NCI-H748 treated with DMSO at 0.1 percent for 48 hours (cell line): ENCODE measurements at places on chromosomes 6 and 20.

DNA sequence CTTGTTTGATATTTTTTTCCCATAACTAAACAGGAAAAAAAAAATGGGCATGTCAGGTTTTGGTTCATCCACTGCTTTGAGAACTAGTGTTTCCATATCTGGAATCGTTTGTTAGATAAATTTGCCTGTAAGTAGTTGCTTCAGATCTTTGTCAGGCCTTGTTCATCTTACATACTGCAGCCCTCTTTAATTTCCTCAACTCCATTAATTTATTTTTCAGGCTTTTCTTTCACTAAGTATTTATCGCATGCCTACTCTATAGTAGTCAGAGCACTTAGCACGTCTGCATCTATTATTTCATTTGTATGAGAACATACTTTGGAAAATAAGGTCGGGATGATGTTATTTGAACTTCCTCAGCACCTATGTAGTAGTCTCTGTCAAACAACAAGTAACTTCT is 80.9 kb downstream of the CAP2 start:
- DNase-seq = no peak

DNA sequence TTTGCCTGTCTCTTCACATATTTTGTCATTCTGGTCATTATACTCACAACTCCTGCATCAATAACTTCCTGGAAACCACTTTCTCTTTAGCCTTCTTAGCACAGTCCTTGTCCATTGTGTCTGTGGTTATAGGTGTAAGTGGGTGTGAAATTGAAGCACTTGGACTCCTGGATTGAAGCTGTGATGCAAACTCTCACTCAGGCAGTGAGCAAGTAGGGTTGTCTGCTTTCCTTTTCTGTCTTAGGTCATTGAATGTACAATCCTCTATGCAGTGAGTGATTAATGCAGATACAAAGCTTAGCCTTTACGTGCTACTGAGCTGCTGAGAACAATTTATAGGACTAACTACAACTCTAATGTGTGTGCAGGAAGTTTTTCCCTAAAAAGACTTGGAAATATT is 54.8 kb downstream of the ADGRB3 start:
- DNase-seq = no peak

- peak; percentile 37 for DNase-seq
Measured at GRCh38 chr6:23305325-23305943, 736.1 kb downstream of the HDGFL1 start.

DNA sequence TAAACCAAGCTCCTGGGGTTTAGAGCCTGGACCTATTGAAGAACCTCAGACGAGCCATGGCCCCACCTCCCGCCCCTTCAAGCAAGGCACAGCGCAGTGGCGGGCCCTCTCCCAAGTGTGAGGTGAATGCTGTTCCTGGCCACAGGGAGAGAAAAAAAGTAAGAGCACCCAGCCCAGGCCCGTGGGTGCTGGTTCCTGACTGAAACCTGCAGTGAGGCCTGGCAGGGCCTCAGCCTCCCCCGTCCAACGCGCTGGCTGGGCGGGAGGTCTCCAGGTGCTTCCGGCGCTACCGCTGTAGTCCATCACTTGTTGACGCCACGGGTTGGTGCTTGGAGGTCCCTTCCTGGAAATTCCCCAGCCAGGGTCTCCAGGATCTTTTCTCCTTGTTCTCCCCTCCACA is 5.5 kb upstream of the FAM83C start:
- DNase-seq = no peak

DNA sequence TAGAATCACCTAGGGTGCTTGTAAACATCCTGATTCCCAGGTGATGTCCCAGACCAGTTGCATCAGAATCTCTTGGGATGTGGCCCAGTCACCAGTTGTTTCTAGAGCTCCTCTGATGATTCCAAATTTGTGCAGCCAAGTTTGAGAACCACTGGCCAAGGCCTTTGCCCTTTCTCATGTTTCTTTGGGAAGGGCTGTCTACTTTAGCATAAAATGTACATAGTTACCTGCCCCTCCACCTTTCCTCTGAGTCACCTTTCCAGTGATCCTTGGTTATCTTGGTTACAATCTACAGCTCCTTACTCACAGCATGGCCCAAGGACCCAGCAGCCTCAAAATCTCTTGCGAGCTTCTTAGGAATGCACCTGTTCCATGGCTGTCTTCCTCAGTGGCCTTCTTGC is 266.4 kb upstream of the PRND start:
- no peak for DNase-seq

- no peak for DNase-seq
Measured at GRCh38 chr6:90343576-90343975, 46.9 kb upstream of the BACH2 start.

DNA sequence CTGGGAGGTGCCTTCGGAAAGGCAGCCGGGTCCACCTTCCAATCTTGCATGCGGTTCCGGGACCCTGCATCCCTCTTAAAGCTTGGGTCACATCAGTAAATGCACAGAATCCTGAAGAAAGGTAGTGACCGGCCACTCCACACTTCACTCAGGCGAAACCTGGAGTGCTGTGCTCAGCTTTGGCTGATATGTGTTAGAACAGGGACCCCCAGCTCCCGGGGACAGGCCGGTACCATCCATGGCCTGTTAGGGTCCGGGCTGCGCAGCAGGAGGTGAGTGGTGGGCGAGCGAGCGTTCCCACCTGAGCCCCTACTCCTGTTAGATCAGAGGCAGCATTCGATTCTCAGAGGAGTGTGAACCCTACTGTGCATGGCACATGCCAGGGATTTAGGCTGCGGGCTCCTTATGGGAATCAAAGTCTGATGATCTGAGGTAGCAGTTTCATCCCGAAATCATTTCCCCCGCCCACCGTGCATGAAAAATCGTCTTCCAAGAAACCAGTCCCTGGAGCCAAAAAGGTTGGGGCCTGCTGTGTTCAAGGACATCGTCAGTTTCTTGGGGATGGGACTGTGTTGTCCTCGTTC is 143.0 kb downstream of the ERMARD start:
- no peak for DNase-seq

GRCh38 chr6:154166140-154166539 is 127.1 kb downstream of the OPRM1 start:
- no peak for DNase-seq

DNA sequence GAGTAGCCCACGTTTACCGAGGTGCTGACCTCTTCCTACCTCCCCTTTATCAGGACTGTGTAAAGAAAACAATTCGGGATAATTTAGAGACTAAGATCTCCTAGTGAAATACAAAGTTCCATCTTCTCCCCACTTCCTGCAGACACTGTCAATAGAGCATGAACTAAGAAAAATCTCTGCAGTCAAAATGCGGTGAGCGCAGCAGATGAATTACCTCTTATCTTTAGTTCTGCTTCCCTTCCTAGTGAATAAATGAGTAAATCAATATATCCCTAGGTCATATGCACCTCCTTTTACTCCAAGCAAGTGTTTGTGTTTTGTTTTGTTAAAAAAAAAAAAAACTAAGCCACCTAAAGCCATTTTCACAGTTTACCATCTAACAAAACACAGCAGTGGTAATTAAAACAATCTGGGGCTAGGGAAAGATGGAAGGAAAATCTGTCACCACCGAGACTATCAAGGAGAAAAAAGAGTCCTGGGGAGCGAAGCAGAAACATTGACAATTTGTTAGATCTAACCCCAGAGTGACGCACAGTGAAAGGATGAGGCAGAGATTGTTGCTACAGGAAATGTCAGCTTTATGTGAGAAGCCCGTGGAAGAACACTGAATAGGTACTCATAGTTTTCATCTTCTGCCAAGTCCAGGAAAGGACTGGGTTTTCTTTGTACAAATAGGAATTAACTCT is 159.4 kb upstream of the SPTLC3 start:
- DNase-seq = no peak

GRCh38 chr20:21136015-21136732 is 10.3 kb downstream of the KIZ start:
- no peak for DNase-seq

GRCh38 chr6:150079604-150080003 is 10.7 kb upstream of the ULBP3 start:
- no peak for DNase-seq

DNA sequence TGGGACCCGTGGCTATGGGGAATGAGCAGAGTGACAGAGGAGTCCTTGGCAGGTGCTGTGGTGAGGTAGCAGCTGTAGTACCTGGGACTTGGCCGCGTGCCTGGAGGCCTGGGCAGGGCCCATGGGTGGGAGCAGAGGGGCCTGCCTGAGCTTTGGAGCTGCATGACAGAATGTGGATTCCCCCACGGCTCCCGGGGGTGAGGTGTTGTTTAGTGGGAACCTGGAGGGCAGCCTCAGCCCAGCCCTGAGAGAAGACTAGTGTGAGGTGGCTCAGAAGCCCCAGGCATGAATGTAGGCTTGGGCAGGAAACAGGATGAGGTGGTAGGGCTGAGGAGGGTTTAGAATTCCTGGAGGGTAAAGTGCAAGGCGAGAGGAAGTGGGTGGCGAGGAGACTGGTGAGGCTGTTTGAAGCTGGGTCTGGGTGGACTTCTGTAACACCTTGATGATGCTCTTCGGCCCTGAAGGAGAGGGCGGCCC is 86.5 kb upstream of the SCP2D1 start:
- DNase-seq = no peak
